ENCODE measurements at places on chromosomes 7 and 10.

DNA sequence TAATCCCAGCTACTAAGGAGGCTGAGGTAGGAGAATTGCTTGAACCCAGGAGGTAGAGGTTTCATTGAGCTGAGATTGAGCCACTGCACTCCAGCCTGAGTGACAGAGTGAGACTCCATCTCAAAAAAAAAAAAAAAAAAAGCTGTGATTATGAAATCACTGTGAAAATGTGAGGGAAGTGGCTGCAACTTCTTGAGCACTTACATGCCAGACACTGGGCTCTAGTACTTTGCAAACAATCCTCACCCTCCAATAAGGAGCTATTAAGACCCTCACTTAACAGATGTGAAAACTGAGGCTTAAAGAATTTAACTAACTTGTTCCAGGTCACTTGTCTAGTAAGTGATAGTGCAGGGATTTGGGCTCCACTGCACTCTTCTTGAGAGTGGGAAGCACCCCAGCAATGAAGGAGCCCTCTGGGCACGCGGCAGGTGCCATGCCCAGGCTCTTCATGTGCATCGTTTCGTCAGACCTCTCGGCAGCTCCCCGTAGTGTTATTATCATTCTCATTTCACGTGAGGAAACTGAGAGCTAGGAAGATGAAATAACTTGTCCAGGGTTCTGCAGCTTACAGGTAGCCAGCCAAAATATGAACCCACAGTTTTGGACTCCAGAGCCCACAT is 19.0 kb downstream of the MSRB2 start:
- no peak for DNase-seq

GRCh38 chr7:25059576-25059975 is 65.5 kb downstream of the CYCS start:
- no peak for DNase-seq

DNA sequence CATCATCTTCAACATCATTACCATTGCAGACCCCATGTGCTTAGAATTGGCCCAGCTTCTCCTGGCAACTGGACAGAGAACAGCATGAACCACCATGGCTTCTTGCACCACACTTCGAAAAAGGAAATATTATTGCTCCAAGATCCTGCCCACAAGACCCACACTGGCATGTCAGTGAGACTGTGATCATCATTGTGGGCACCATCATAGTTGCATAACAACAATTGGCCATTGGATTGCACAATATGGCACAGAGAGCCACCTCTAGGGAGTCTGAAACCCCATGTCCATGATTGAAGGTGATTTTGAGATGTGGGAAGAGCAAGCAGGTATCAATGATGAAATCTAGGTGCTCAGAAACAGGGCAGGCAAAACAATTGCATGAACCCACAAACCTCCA is 918.9 kb downstream of the GRID1 start:
- DNase-seq: no peak

- DNase-seq: no peak
Observed at GRCh38 chr7:156845379-156846101, 47.4 kb downstream of the LMBR1 start.

DNA sequence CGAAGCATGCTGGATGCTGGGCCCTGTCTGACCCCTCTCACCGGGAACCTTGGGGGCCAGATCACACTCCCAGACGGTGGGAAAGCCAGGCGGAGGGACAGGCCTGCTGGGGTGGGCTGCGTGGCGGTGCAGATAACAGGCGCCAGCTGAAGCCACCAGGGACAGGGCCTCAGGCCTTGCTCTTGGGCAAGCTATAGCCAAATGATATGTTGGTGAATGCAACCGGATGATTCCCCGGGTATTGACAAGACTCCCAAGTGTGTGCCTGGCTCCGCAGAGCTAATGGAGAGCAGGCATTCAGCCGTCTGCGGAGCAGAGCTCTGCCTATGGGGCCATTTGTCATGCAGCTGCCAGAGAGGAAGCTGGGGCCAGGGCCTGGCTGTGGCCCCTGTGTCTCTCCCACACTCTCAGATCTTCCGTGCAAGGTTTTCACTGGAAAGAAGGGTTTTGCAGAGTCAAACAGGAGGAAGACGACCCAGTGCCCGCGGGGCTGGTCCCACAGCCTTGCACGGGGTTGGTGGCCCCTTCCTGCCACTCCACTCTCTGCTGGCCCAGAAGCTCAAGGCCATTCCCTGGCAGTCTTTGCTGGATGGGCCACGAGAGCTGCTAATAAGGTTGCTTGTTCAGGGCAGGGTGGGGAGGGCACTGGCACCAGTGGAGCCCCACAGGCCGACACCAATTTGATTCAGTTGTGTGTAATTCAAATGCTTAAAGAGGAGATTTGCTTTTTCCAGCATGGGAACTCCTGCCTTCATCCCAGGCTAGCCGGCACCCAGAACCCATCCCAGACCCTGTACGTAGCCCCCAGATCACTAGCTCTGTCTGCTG is 91.8 kb downstream of the PRKAG2 start:
- no peak for DNase-seq

DNA sequence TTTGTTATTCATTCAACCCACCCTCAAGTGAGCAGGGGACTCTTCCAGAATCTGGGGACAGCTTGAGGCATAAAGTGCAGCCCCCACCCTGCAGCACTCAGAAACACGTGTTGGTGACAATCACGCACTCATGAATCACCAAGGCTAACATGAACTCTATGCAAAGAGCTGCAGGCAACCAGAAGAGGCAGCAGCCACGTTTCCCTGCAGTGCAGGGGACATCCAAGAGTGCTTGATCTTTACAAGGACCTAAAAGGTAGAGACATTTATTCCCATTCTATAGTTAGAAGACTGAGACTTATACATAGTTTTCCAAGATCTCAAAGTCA is 135.2 kb upstream of the GDF10 start:
- no peak for DNase-seq

DNA sequence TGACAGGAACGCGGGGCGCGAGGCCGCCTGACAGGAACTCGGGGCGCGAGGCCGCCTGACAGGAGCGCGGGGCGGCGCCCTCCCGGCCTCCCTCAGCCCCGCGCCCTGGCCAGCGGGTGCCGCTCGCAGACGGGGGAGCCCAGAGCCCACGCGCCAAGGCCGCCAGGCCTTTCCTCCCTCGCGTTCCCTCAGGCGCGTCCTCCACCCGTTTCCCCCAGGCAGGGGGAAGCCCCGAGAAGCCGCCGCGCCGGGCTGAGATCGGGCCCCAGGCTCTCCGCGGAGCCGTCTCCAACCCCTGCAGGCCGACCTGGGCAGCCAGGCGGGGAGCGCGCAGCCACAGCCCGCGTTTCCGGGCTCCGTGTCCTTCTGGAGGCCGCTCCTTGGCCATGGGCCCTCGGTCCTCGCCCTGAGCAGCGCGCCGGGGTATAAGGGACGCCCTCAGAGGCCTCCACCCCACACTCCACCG is 17.7 kb downstream of the PTPRN2 start:
- DNase-seq: peak; percentile 27

DNA sequence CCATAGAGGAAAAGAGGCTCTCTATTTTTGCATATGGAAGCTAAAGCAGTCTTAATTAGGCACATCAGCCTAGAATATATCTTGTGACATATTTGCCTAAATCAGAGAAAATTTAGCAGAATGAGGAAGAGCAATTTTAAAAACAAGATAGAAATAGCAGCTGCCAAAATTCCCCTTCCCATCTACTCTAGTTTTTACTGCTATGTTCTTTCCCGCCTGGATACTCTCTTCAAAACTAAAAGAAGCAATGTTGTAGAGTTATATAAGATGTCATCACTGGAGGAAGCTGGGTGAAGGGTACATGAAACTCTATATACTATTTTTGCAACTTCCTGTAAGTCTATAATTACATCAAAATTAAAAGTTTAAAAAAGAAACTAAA is 87.0 kb downstream of the ARMH3 start:
- no peak for DNase-seq

DNA sequence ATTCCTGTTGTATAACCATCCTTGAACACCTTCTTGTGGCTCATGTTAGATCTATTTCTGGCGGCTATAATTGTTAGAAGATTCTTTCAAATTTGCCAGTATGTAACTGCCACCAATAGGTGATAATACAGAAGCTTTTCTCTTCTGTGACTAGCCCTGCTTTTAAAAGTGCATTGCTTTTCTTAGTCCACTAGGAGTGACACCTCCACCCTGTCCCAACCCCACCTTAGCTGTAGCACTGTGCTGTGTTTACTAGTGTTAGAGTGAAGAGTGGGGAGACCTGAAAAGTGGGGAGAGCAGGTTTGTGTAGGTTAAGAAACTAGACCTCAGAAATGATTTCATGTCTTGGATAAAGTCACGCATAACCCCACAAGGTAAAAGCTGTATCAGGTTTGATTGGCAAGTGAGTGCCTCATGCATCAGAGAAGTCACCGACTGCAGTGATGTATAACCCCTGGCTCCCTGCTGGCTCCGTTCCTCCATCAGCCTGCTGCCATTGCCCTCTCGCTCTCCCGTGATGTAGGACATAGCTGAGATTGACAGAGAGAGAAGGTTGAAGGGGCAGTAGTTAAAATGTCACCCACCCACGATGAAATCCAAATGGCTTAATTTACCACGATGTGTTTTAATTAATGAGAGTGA is 12.5 kb downstream of the NPVF start:
- DNase-seq: no peak

DNA sequence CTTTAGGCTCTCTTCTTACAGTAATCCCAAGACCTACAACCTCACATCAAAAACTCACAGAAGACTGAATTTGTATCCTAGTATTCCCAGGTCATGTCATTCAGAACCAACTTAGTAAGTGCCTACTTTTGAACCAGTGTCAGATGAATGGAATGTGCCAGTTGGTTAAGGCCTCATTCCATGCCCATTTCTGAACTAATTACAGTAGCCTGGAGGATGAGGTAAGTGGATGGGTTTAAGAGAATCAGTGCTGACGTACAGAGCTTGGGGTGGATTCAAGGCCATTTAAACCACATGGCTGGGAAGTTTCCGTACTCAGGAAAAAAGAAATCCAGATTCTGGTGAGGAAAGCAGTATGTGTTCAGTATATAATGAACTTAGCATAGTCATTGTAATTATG is 21.9 kb upstream of the FOXP2 start:
- no peak for DNase-seq

DNA sequence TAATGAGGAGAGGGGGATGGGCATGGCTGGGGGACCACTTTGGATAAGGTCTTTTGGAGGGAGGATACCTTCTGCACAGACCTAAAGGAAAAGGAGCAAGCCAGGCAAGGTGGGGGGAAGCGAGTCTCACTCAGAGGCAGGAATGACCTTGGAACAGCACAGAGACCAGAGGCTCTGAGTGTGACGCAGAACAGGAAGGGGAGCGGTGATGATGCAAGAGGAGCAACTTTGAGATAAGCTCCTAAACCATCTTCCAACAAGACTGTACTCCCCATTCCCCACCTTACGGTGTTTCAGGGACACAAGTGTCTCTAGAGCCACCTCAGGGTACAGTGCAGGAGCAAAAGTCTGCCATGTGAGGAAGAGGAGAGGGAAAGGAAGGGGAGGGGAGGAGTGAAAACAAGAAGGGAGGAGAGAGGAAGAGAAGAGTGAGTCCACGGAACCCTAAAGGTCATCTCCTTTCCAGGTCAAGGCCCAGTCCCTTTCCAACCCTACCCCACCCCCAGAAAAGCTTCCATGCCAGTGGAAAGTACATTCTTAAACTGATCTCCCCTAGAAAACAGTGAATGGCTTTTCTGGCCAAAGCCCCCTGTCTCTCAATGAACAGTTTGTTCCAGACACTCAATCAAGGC is 54.1 kb downstream of the JAZF1 start:
- peak; percentile 88 for DNase-seq

- DNase-seq: no peak
Observed at GRCh38 chr10:93591065-93591808, 9.8 kb downstream of the RBP4 start.

DNA sequence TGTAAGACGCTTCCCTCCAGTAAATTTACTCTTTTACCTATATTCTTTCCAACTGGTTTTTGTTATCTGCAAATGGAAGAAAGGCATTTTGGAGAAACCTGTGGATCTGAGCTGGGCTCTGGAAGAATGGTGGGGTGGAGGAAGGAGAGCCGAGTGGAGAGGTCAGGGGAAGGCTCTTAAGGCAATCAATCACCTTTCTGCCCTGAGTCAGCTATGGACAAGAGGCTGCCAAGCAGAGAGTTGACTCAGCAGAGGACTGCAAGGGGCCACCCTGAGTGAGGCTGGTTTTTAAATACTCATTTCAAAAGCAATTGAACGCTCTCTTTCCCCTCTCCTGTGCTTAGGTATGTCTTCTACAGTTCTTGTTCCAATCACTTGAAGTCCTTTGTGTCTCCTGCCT is 81.8 kb downstream of the SPAG6 start:
- no peak for DNase-seq

GRCh38 chr10:29698773-29699490 is 64.2 kb upstream of the SVIL start:
- DNase-seq: no peak

DNA sequence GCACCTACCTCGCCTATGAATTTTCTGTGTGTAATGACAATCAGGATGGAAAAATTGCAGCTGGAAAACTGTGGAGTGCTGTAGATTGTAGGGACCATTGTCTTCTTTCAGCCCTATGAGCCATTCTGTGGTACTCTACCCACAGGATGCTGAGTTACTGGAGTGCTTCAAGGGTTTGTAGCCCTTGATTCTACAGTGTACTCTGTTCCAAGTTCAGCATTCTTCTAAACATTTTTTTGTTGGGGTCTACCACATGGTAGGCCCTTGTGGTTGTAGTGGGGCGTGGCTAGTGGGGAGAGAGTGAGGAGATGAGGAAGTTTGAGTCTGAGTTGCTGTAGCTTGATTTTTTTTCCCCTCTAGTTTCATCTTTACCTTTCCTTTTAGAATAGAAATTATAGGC is 33.5 kb downstream of the REEP3 start:
- DNase-seq: no peak

DNA sequence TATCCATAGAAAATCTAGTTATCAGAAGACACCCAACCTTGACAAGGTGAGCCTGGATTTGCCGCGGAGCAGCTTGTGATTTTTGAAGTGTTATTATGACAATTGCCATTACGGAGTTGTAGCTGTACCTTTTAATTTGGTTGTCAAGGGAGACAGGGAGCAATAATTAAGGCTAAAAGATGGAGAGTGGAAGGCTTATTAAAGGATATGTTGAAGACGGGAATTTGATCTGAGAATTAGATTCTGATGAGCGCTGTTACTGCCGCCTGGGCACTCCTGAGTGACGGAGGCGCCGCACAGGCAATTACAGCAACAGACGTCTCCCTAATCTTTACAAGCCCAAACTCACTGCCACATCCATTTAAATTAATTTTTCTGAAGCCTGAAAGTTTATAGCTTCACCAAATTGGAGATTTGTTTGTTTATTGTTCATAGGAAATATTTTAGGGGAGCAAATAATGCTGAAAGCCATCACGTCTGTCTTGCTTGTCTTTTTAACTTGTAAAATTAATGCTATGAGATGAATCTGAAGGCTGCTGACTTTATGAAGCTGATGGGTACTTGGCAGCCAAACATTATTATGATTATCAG is 475.0 kb upstream of the ADARB2 start:
- DNase-seq: no peak

- DNase-seq: no peak
Observed at GRCh38 chr10:71209731-71210541, 2.4 kb upstream of the UNC5B start.

DNA sequence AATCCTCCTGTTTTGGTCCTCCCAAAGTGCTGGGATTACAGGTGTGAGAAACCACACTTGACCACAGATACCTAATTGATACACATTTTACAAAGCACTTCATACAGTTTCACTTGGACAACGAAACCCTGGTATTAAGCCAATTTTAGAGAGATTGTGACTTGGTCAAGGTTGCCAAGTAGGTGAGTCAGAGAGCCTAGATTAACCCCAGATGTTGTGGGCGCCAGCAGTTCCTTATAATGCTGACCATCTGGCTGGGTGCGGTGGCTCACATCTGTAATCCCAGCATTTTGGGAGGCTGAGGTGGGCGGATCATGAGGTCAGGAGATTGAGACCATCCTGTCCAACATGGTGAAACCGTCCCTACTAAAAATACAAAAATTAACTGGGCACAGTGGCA is 4.9 kb upstream of the PHKG1 start:
- DNase-seq: no peak
